ENCODE measurements at places on chromosomes 12 and 14.

DNA sequence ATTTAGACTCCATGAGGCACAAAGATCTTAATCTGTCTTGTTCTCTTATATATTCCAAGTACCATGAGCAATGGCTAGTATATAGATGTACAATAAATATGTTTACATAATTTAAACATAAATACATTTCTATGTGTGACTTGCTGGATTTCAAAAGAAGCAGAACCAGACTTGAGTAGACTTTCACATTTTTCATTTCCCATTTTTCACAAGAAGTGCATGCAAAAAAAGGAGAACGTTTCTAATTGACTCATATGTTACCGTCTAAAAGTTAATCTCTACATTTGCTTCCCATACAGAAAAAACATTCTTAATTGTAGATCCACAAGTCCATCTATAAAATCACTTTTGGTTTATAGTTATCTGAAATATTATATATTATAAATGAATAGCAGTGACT is 256.5 kb upstream of the USP15 start:
- DNase-seq = no peak

- no peak for DNase-seq
Measured at GRCh38 chr12:1502831-1503230, 91.5 kb downstream of the FBXL14 start.

DNA sequence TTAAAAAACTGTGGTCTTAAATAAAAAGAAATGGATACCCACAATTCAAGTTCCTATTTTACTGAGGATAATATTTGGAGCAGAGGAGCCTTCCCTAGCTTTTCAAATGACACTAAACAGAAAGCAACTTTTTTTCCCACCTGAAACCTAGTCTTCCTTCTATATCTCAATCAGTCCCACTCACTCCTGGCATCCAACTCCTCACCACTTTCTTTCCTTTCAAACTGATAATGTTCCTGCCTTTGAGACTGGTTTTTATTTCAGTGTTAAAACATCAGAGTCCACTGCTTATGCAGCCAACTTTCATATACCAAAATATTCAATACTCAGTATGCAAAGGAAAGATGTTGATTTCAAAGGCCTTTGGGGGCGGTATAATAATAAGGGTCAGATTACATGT is 225.6 kb downstream of the GXYLT1 start:
- DNase-seq = no peak

DNA sequence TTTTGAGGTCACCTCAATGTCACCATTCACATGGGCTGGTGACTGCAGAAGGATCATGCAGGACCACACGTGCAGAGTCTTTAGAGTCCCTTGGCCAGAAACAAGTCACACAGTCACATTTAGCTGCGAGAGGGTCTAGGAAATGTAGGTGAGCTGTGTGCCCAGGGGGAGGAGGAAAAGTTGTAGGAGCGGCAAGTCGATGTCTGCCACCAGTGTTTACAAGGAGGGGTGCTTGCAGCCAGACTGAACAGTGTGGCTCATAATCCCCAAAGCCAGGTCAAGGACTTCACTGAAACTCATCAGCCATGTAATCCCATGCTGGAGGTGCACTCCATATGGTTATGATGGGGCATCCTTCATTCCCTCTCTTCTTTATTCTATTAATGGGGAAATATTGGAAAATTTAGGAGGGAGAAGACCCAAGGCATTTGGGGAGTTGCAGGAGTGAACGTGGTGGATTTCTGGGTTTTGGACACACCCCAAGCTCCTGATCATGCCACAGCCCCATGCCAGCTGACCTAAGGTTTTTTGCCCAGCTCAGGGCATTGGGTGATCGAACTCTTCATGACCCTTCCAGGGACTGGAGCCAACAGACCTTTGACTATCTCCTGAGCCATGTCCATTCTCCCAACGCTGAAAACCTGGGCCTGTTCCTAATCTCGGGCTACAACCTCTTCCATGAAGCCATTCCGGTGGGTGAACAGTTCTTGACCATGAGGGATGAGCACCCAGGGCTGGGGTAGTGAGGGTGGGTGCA is 7.2 kb downstream of the DAO start:
- no peak for DNase-seq

DNA sequence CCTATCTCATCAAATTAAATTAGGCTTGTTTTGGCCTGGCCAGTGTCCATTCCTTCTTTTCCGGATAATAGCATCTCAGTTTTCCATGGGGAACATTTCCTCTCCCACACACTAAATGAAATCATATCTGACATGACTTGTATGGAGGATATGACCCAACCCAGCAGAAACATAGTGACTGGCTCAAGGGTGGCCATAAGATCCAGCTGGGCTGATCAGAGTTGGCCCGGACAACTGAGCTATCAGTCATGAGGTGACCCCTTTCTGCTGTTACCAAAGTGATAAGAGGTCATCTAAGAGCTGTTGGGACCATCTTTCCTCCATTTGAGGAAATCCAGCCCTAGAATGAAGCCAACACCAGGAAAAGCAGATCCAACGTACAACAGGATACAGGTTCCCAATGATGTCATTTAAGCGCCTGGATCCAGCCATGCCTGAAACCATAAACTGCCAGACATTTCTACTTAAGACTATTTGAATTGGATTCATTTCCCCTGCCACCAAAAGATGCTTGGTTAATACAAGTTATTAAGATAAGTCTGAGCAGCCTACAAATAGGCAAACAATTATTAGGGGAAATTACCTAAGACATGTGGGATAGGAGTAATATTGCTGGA is 20.7 kb upstream of the NCOR2 start:
- DNase-seq = no peak

DNA sequence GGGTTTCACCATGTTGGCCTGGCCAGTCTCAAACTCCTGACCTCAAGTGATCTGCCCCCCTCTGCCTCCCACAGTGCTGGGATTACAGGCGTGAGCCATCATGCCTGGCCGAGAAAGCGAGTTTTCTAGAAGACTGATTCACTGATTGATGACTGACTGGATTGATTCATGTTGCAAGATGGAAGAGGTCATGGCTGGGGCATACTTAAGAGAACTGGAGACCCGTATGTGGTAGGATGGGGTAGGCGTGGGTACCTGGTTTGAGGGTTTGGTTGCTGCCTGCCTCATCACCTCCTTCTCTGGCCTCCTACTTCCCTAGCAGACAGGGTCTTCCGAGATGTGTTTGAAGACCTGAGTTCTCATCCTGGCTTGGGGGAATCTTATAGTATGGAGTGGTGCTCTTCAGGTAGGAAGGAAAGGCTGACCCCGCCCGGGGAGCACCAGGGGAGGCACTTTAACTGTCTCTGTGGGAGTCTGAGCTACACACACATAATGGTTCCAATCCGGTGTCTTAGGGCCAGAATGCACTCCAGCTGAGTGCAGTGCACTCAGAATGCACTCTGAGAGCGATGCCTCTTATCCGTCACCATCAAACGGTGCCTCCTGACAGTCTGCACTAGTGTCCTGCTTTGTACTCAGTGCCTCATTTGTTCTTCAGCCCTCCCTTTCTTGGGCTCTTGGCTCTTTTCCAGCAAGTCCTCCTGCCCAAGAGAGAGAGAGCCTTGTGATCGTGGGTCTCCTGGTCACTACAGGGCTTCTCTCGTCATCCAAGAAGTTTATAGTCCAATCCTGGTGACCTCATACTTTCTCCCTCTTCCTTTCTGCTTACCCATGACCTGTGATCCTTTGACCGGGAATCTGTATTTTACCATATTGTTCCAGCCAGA is 19.7 kb downstream of the PLEKHG3 start:
- DNase-seq = no peak

GRCh38 chr12:126114441-126114840 is 1049.2 kb downstream of the AACS start:
- DNase-seq = no peak

- no peak for DNase-seq
Measured at GRCh38 chr12:72006766-72007165, 68.1 kb downstream of the TPH2 start.

DNA sequence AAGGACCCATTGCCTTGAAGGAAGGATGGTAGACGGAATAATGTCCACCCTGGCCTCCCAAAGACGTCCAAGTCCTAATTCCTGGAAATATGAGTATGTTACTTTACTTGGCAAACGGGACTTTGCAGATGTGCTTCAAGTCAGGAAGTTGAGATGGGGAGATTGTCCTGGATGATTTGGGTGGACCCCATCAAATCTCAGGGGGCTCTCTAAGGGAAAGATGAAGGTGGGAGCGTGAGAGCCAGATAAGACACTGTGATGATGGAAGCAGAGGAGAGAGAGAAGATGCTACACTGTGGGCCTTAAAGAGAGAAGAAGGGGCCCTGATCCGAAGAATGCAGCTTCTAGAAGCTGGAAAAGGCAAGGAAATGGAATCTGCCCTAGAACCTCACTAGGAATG is 29.6 kb upstream of the LTA4H start:
- DNase-seq = no peak

DNA sequence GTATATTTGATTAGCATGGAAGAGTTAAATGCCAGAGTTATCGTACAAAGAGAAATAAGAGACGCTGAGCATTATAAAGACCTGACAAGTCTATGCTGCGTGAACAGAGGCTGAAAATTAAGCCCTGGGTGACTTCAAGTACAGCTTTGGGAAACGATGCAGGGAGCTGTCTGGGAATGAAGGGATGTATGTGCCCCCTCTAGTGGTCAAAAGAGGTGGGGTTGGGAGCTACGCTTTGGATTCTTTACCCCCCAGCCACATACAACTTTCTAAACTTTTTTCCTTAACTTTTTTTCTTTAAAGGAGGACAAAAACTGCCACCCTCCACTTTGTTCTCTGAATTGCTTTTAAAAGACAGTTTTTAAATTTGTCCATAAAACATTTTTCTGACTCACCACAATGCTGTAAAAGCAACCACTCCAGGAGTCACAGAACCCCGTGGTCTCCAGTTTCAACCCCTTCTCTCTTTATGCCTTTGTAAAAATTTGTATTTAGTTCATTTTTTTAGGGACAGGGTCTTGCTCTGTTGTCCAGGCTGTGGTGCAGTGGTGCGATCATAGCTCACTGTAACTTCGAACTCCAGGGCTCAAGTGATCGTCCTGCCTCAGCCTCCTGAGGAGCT is 59.4 kb downstream of the ZNF664 start:
- DNase-seq = peak; percentile 43

DNA sequence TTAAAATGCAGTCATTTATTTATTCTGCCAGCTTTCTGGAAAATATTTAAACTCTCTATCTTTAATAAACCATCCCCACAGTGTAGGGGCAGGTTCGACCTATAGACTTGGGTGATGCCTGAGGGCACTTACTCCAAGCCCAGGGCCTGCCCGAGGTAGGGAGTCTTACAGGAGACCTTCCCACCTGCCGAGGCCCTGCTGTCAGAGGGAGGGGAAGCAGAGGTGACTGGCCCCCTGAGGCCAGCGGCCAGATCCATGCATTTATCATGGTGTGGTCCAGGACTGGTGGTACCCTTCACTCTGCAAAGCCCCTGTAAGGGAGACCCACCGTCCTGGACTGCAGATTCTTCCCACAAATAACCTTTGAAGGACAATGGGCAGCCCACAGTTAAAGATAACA is 7.6 kb downstream of the EML1 start:
- no peak for DNase-seq

DNA sequence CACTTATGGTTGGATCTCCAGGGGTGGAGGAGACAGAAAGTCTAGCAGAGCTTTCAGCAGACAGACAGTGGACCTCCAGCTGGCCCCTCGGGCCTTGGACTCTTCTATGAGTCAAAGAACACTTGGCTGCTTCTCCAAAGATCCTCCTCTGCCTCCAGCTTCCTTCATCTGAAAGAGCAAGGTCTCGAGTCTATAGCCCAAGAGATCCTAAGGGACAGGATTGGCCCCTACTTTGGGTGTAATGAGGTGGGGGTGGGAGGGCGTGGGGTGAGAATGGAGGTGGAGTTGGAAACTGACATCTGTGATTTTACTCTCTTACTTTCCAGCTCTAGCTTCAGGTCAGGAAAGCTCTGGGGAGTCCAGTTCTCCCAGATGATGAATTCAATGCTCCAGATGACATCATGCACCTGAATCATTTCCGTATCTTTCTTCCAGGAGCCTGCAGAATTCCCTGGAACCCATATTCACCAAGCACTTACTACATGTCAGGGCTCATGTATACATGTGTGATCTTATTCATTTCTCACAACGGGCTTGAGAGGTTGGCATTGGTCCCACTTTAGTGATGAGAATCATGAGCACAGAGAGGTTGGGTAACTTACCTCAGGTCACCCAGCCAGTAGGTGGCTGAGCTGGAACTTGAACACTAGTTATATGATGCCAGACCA is 10.2 kb upstream of the PGF start:
- DNase-seq = no peak

- no peak for DNase-seq
Measured at GRCh38 chr12:108517288-108518100, 2.4 kb downstream of the FICD start.

DNA sequence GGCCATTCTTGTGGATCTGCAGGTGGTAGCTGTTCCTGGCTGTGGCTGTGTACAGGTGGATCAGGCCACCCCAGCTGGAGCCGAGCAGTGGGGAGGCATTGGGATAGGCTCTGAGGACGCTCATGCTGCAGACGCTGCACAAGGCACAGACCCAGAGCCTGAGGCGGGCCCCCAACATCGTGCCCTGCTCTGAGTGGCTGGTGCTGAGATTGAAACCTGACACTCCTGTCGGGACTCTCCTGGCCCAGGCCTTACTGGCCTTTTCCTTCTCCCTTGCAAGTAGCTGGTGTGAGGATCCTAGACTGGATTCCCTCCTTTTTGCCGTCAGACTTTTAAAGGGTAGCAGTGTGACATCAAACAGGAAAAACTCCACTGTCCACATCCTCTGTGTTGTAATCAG is at the start of gene FGF23:
FGF23 (minus strand) TSS at position 308 of the 400 bp plus-strand sequence; CDS start at position 178, 130 bp downstream.
- no peak for DNase-seq

- DNase-seq = no peak
Measured at GRCh38 chr12:5458229-5459050, 26.5 kb downstream of the NTF3 start.

- peak; percentile 52 for DNase-seq
Measured at GRCh38 chr12:106774808-106775524, 484 bp downstream of the RIC8B start.

- DNase-seq = no peak
Measured at GRCh38 chr14:100155756-100156616, 3.5 kb downstream of the DEGS2 start.

GRCh38 chr14:47207617-47208016 is 467.8 kb downstream of the MDGA2 start:
- no peak for DNase-seq

- peak; percentile 50 for DNase-seq
Measured at GRCh38 chr12:54561164-54561563, 11.8 kb downstream of the PDE1B start.

DNA sequence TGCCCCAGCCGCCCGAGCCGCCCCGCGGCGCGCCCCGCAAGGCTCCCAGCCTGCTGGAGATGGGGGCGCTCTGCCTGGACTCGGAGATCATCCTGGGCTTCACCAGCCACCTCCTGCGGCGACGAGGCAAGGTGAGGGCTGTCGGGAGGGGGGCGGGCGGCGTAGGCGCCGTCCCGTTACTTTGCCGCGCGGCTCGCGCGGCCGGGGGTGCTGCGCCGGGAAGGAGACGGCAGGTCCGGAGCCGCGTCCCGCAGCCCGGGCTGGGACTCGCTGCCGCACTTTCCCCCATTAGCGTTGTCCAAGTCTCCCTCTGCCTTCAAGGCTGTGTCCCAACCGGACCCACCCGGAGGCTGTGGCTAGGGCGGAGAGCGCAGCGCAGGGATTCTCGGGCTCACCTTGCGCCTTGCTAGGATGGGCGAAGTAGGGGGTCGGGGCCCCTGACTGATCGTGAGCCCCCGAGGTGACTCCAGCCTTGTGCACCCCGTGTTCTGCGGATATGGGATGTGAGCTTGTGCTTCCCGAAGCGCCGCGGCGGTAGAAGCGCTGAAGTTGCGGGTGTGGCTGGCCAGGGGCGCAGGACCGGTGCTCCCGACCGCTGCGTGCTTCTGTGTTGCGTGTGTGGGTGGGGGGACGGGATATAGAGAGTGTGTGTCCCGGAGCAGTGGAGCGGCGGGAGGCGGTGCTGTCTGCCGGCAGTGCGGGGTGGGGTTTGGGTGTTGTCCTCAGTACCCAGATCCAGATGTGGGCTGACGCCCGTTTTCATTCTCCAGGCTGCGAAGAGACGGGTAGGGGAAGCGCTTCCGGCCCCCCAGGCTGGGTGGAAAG is 1.7 kb upstream of the KIF26A start:
- peak; percentile 33 for DNase-seq
